Left cardiac atrium (tissue), 4 donors: ENCODE measurements at places on chromosomes 1 and 21.
A peak's percentile ranks its signal among the peaks of the same experiment; 100 is the strongest.

- peak; percentile 34 for DNase-seq
Observed at GRCh38 chr1:198656500-198656932, 17.7 kb downstream of the PTPRC start.

- DNase-seq = no peak
Observed at GRCh38 chr1:55786396-55786795, 571.2 kb upstream of the USP24 start.

DNA sequence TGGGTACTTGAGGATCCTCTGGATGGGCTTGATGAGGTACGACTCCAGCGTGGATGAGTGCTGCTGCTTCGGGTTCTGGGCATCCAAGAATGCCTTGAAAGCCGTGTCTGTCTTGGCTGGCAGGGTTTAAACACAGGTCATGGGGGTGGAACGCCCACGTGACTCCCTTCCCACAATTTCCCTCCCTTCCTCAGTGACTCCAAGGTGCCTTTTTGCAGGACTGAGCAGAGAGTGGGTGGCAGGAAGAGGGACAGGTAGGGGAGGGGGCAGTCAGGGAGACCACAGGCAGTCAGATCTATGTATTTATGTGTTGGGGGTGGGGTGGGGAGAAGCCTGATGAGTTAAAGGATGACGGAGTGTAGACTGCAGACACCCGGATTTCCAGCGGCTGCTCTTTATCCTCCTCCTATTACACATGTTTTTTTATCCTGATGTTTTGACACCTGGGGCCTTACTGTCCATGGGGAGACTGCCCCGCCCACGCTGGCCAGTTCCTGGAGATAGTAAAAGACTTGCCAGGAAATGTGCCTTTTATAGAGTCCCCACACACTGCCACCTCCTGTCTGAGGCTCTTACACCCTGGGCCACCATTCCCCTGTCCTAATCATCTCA lies 103.2 kb upstream of the KRTAP19-8 start:
- no peak for DNase-seq

- no peak for DNase-seq
Observed at GRCh38 chr1:226977643-226978431, 37.7 kb downstream of the COQ8A start.

DNA sequence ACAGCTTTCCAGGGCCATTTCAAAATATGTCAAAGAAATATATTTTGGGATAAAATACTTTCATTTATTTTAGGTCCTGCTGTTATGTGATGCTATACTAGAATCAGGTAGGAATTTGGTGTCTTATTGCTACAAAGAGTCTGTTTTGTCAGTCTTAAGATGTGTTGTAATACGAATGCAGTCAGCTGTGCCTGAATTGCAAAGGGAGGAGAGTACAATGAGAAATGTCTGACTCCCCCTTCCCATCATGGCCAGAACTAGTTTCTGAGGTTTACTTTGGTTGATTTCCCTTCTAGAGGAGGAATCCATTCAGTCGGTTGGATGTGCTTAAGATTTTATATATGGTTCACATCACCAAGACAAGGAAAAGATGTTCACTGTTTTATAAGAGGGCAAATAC lies 75.7 kb upstream of the TNFSF18 start:
- no peak for DNase-seq

- DNase-seq = no peak
Observed at GRCh38 chr1:78420181-78420580, 70.6 kb upstream of the PTGFR start.

DNA sequence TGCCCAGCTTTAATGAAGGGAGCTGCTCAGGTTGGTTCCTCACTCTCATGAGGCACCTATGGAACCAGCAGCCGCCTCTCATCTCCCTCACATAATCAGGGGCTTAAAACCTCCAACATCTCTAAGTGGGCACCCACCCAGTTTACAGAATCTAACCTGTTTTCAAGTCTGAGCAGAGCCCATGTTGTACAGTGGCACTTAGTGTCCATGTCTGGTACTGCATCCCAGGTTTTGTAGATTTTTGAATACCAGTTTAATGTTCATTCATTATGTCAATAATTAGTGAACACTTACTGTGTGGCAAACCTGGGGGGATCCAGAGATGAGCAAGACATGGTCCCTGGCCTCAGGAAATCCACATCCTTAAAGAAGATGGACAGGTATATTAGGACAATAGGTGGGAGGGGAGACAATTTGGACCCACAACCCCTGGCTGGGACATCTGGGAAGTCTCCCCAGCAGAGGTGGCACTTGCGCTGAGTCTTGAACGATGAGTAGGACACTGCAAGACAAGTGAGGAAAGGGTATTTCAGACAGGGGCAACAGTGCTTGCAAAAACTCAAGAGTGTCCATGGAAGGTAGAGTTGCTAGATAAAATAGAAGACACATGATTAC lies 83.3 kb downstream of the LACTBL1 start:
- no peak for DNase-seq

- DNase-seq = no peak
Observed at GRCh38 chr21:27513016-27513415, 546.1 kb upstream of the ADAMTS5 start.

GRCh38 chr1:11951901-11952300 lies 17.4 kb downstream of the PLOD1 start:
- no peak for DNase-seq

- peak; percentile 78 for DNase-seq
Observed at GRCh38 chr1:3369446-3370076, 84.9 kb upstream of the ARHGEF16 start.

DNA sequence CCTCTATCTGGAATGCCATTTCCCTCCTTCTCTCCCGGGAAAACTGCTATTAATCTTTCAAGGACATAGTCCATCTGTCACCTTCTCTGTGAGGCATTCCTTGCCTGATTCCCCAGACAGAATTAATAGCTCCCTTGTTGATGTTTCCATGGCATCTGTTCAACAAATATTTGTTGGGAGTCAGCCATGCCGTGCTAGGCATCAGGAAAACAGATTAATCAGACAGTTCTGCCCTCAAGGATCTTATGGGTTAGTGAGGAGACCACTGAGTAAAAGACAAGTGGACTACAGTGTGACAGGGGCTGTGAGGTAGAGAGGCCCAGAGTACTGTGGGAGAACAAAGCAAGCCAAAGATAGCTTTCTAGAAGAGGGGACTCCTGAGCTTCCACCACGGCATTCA lies 11.4 kb upstream of the MAGOH start:
- no peak for DNase-seq

GRCh38 chr1:182851825-182852224 lies 12.7 kb downstream of the DHX9 start:
- no peak for DNase-seq

DNA sequence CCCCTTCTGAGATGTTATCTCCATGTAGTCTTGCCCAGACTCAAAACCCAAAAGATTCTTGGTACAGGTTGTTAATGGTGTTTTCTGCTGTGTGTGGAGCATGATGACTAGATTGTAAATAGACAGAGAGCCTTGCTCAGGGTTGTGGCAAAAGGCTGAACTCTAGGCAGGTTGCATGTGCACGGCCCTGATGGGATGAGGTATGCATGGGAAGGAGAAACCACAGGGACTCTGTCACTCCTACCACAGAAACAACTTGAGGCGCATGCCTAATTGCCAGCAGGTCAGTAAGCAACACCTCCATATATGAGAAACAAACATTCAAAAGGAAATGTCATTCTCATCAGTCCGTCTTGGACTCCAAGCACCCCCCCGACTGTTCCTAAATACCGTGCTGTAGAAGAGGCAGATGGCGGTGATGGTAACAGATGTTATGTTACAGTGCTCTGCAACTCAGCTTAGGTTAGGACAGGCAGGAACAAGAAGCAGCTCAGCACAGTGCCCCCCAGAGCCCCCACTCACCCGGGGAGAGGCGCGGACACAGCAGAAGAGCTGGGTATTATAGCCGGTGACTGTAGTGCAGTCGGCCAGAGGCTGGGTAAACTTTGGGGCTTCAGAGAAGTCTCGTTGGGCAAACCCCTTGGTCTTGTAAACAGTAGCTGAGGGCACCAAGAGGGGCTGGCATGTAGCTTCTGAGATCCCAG lies 10.9 kb downstream of the MYBPHL start:
- no peak for DNase-seq

- no peak for DNase-seq
Observed at GRCh38 chr1:165773324-165773965, 4.8 kb upstream of the TMCO1 start.

GRCh38 chr1:57017717-57018116 lies 51.9 kb upstream of the C8B start:
- DNase-seq = no peak

DNA sequence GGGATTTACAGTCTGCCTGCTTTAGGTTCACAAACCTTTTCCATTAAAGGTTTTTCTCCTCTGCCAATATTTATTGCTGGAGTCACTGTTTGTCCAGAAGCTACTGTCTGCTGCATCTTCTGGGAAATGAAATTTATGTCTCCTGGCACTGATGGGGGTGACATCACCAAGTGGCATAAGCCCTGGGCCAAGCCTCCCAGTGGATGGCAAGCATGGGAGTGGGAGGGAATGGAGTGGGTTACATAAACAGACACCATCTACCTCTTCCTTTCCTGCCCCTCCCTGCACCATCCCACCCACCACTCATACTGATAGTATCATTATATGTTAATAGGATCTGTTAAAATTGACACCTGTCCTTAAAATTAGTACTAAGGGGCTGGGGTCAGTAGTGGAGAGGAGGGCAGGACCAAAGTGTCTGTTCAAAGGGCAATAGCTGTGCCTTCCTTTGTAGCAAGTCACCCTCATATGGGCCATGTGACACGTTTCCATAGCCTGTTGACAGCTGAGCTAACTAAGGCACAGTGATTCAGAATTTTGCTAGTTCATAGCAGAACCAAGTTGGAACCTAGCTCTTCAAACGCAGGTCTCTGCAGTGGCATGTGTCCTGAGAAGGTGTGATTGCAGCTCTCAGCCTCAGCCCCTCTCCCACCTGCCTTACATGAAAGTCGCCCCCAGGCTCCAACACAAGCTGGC lies 71.0 kb downstream of the MAB21L3 start:
- no peak for DNase-seq

- DNase-seq = no peak
Observed at GRCh38 chr21:26112127-26112742, 58.3 kb downstream of the APP start.

- DNase-seq = no peak
Observed at GRCh38 chr1:30415171-30415940, 308.0 kb downstream of the MATN1 start.

GRCh38 chr1:10606064-10606463 lies 131.3 kb downstream of the PEX14 start:
- no peak for DNase-seq

DNA sequence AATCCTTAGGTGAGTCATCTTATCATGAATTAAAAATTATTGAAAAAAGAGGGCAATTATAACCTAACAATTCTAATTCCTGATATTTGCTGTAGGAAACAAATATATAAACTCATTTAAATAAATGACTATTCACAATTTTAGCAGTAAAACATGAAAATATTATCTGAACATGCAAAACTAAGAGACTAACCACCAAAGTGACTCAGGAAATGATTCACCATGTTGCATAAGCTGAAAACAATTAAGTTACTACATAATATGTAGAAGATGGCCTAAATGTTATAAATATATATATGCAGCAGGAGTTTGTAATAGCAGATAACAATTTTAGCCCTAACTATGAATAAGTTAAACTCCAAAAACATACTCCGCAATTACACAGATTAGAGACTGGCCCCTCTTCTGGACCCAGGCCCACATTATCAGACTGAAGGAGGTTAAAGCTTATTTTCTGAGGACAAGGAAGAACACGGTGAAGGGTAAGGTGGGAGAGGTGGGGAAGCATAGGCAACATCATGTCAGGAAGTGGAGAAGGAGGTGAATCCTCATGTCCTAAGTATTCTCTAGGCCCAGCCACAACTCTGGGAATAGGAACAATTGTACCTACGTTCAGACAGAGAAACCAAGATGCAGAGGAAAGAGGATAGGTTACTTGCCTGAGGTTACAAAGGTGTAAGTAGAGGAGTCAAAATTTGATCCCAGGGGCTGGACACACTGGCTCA lies 15.6 kb upstream of the AIM2 start:
- no peak for DNase-seq

DNA sequence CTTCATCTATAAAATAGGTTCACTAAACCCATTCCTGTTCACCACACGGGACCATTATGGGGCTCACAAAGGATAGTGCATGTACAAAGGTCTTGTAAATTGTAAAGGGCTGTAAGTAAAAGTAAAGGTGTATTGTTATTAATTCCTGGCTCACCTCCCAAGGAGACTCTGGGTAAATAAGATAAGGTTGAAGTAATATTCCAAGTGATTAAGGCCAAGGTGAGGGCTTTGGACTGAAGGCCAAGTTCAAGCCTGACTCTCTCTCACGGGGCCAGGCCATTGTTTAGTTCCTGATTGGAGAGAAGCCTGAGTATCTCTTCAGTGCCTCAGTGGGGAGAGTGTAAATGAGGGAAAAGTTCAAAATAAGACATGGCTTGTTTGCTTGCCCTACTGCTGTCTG lies 19.5 kb upstream of the ZFYVE9 start:
- DNase-seq = no peak

- DNase-seq = no peak
Observed at GRCh38 chr1:91402023-91402422, 2.6 kb downstream of the HFM1 start.

DNA sequence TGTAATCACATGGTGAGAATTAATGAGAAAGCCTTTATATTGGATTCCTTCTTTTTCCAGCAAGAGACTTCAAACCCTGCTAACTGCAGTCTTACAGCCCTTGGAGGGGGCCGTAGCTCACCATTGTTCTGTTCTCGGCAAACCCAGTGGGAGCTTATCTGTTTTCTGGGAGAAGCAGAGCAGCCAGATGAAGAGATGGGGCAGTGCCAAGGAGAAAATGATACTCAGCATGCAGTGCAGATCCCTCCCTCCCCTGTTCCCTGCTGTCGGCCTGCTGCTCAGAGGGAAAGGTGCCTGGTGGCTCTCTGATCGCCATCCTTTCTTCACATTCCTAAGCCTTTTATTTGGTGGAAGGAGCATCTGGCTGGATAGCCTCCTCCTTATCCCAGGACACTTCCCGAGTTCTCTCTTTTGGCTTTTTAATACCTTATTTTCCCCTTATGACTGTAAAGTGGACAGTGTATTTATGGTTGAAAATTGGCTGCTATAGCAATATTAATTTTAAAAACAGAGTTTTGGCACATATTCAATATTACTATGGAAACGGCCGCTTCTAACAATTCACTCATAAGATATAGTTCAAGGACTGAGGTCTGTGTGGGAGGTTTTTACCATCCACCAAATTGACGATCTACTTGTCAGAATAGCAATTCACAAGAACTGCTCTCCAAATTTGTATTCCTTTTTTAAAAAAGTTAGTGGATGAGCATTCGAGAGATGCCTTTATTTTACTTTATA lies 203.4 kb downstream of the CRB1 start:
- DNase-seq = no peak

- DNase-seq = no peak
Observed at GRCh38 chr1:188386666-188387065, 1557.9 kb downstream of the PLA2G4A start.

- no peak for DNase-seq
Observed at GRCh38 chr21:16323596-16323995, 593.8 kb downstream of the USP25 start.

DNA sequence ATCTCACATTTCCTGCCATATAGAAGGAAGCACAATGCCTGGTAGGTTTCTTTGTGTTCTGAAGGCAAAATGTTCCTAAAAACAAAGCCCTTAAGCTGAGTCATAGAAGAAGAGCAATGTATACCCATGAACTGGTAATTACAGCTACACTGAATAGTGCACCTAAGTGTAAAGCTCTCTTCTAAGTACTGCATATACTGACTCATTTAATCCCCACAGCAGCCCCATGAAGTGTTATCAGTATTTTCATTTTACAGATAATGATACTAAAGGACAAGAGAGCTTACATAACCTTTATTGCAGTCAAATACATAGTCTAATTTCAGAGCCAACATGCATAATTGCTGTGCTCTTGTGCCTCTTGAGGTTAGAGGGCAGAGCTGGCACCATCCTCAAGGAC lies 239.9 kb downstream of the DPYD start:
- DNase-seq = no peak

GRCh38 chr1:3590951-3591865 lies 20.1 kb downstream of the MEGF6 start:
- no peak for DNase-seq
